ENCODE measurements at places on chromosomes 4 and X. TPM values are rescaled to one million over a fixed set of nuclear protein-coding genes. Genes with fewer than 3 reads are reported as not detected.
A peak's percentile ranks its signal among the peaks of the same experiment; 100 is the strongest.

Gene ITGB1BP2
- total RNA-seq: 5.2 TPM

- peak; percentile 61 for DNase-seq
Measured at GRCh38 chrX:13009273-13009672, 34.4 kb downstream of the TMSB4X start.

Gene CITED1
- not detected for total RNA-seq

DNA sequence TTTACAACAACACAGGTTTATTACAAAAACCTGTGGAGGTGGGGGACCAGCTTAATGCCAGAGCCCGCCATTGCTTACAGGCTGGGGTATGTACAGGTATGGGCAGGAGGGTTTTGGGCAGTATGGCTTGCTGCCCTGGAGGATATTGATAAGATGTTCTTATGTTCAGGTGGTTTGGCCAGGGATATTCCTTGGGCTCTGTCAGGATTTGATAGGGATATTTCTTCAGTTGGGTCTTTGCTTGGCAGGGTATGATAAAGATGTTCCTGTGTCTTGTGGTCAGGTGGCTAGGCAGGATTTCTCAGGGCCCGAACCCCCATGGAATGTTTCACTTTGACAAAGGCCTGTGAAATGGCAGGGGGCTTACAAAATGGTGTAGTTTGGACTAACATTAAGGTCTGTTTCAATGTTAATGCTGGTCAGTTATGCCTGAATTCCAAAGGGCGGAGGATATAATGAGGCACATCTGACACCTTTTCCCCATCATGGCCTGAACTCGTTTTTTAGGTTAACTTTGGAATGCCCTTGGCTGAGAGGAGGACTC, 3.1 kb downstream of the MGST2 start:
- DNase-seq: no peak

GRCh38 chr4:72374159-72374558, 194.9 kb downstream of the ADAMTS3 start:
- DNase-seq: no peak

Gene SHISA3
- not detected for total RNA-seq

GRCh38 chr4:26727844-26728243, 132.8 kb upstream of the STIM2 start:
- DNase-seq: no peak

- no peak for DNase-seq
Measured at GRCh38 chr4:106116025-106116424, 200.0 kb downstream of the TBCK start.

Gene CXorf49
- not detected for total RNA-seq

Gene PABPC1L2A
- total RNA-seq: not detected

Gene RASSF6
- 0.59 TPM for total RNA-seq

DNA sequence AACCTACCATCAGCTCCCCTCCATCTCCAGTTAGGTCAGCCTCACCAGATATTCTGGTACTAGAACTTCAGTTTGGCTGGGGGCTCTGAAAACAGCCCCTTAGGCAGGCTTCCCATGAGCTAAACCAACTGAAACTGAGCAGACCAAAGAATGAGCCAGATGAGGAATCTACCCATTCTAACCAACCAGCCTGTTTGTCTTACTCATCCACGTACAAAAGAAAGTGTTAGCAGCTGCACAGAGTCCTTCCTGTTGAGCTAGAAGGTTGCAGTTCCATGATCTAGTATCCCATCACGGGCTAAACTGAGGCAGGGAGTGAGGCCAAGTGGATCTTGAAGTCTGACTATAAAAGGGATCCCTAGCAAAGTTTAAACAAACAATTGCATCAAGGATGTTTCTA, 17.5 kb downstream of the MAGEA9B start:
- DNase-seq: no peak

- DNase-seq: no peak
Measured at GRCh38 chr4:33184657-33185290, 2464.6 kb downstream of the PCDH7 start.

Gene GPRASP1
- 1.1 TPM for total RNA-seq

DNA sequence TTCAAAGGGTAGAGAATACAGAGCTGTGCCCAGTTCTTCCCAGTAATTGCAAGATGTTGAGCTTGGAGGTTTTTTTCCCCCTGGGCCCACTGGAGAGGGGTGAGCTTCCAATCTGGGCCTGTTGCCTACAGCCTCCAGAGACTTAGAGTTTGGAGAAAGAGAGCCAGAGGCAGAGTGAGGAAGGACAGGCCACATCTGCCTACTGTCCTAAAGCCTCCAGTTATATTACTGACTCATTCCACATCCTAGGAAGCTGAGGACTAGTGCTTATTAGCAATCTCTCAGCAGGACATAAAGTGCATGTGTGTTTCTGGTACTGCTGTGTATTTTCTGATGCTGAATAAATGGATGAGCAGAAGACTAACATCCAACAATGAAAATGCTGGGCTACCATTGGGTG, 181.0 kb upstream of the MAMLD1 start:
- DNase-seq: no peak

GRCh38 chrX:146754268-146754667, 55.3 kb upstream of the CXorf51B start:
- DNase-seq: no peak

- DNase-seq: no peak
Measured at GRCh38 chr4:169716677-169717076, 41.1 kb downstream of the HPF1 start.

DNA sequence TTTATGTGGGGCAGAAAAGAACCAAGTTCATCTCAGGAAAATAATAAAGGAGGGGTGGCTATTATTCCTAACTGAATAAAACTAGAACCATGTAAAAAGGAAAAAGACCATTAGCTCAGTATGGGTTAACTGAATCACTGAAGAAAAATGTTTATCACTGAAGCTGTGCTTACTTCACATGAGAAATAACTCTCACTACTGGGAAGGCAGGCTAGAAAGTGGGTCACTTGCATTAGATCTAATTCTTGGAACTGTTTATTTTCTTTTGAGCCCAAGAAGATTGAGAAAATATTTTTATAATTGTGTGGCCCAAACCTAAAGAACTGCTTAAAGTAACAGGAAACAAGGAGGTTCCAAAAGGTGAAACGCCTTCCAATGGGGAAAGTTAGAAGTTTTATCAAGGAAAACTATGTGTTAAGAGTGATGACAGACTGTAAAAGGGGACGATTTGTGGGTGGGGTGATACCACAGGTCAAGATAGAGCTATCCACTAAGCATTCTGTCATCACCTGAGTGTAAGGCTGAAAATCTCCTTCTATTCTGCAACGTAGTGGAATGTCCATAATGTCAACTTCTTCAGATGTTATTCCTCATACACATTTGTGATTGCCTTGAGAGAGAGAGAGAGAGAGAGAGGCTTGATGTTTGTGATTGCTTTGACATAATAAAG, 1083.5 kb downstream of the PCDH7 start:
- no peak for DNase-seq

GRCh38 chrX:118507766-118508165, 12.2 kb downstream of the DOCK11 start:
- peak; percentile 63 for DNase-seq

- DNase-seq: peak; percentile 11
Measured at GRCh38 chrX:17376431-17377077, 1.6 kb downstream of the NHS start.

- DNase-seq: no peak
Measured at GRCh38 chr4:111011458-111011857, 388.6 kb upstream of the PITX2 start.

Gene PDE6B
- 8.2 TPM for total RNA-seq

Gene ODAPH
- not detected for total RNA-seq
